Activated CD4-positive, alpha-beta T cell treated with anti-CD3 and anti-CD28 coated beads, Interleukin-2, amount 50 U/mL, for 1 hour (primary cell): ENCODE measurements at places on chromosomes 2 and 18.
A peak's percentile ranks its signal among the peaks of the same experiment; 100 is the strongest.

DNA sequence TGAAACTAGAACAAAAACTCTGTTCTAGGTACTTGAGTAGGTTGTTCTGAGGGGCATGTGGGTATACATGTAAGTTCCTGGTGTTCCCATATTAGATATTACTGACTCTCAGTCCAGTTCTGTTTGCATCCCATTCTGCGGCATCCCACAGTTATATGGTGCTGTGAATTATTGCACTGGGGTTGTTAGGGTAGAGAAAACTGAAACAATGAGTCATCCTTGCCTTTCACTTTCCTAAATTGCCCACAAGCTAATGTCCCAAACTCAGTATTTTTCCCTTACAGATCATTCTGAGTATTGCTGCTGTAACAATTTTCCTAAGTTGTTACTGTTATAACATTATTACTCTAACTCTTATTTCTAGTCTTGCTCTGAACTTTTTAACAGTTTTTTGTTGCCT lies 3.0 kb downstream of the WDR75 start:
- no peak for DNase-seq

- no peak for DNase-seq
Observed at GRCh38 chr2:39975476-39976020, 196.5 kb upstream of the THUMPD2 start.

GRCh38 chr2:54903736-54904554 lies 146.3 kb downstream of the RTN4 start:
- peak; percentile 5 for DNase-seq

DNA sequence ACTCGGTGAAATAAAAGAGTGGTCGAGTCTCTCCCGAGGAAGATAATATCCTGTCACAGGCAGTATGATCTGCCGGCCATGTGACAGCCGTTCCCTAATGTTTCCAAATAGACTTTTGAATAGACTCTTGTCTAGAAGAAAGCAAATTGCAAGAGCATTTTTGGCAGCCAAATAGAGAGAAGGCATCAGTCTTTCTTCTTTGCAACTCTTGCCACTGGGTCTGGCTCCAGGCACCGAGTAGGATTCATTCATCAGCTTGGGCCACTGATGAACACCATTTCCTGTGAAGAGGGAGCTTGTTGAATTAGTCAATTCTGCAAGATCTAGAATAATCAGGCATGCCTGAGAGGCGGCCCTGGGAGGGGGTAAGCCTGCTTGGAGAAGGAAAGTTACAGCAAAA lies 165.6 kb downstream of the KLHL29 start:
- DNase-seq, result no peak

DNA sequence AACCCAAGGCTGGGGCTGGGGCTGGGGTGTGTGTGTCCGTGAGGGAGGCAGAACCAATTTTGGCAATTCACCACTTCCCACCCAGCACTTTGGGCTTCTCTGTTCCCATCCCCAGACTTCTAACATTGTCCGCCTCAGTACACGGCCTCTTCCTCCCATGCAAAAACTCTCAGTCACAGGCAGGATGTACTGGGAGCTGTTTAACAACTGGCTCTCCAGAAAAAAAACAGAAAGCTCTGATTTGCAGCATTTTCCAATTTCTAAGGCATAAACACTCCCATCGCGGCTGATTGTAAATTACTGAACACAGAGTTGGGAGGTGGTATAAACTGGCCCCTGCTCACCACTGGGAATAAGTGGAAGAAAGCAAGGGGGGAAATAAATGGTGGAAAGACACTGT lies 73.1 kb upstream of the MAP4K3 start:
- DNase-seq, result no peak
